CD4-positive, alpha-beta T cell treated with Interleukin-10 for 1 hour (primary cell): ENCODE measurements at places on chromosomes 6 and 20.
A peak's percentile ranks its signal among the peaks of the same experiment; 100 is the strongest.

DNA sequence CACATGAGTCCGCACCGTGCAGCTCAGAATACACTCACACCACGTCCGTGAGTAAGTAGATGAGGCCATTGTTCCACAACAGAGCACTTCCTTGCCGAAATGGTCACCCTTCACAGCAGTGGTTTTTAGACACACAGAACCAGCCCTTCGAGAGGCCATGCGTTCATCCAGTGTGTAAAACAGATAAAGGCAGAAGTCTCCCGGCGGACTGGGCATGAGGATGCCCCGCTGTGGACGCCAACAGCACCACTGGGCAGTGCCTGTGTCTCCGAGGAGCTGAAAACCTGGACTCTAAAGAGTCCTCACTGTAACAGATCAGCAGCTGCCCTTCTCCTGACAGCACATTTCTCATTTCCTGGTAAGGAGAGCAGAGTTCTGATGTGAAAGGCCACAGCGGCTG lies 75.2 kb downstream of the WDR27 start:
- no peak for DNase-seq

GRCh38 chr20:37333848-37334318 lies 12.1 kb upstream of the SRC start:
- DNase-seq = peak; percentile 29

DNA sequence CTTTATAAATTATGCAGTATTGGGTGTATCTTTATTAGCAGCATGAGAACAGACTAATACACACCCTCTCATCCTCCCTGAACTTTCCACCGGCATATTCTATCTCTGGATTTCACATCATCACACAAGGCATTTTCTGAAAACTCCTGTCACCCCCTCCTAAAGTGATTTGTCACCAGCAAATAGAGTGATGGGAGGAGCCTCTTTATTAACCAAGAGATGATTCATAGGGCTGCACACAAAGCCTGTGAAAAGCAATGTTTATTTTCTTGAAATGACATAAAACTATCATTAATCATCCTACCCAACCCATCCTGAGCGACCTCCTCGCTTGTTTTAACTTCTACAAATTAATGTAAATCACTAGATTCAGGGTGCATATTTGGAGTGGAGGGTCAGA lies 394.7 kb upstream of the SULF2 start:
- no peak for DNase-seq

DNA sequence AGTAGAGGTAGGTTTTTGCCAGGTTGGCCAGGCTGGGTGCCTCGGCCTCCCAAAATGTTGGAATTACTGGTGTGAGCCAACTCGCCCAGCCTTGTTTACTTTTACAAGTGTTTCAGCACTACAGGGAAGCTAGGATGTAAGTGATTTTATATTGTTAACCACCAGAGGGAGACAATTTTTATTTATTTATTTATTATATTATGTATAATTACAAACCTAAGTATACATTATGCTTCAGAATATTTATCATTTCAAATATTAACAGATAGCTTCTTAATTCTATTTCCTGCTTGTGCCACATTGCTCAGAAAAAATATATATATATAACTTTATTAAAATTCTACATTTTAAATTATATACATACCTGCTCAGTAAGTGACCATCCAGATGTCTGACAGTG lies 9.8 kb downstream of the MMUT start:
- no peak for DNase-seq

DNA sequence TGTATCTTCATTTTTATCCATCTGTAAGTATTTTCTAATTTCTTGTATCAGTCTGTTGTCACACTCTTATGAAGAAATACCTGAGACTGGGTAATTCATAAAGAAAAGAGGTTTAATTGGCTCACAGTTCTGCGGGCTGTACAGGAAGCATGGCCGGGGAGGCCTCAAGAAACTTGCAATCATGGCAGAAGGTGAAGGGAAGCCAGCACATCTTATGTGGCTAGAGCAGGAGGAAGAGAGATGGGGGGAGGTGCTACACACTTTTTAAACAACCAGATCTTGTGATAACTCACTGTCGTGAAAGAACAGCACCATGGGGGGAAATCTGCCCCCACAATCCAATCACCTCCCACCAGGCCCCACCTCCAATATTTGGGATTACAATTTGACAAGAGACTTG lies 10.9 kb upstream of the BCKDHB start:
- no peak for DNase-seq

DNA sequence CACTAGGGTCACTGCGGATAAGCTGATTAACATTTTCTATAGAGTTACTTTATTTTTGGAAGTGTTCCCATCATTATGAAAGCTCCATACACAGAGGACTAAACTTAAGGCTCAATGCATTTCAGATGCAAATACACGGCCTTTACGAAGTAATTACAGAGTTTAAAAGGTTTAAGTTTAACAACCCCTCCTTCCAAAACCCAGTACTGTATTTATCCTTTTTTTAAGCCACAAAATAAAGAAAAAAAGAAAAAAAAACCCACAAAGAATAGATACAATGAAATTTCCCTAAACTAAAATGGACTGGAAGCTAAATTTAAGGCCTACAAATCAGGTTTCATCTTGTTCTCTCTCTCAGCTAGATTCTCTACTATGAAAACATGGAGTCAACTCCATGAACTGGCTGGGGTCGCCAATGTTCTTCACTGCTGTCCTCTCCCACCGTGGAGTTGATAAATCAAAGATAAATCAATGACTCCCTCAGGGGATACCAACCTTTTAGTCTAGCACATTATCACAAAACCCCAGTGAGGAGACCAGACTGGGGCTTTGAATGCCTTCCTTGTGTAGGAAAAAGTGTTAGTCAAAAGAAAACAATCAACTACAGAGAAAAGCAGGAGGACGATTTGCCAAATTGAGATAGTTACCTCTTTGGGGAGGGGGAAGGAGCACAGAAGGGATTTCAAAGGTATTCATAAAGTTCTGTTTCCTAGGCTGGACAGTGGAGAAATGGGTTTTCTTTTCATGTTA lies 52.5 kb downstream of the TNFRSF21 start:
- DNase-seq = no peak

- no peak for DNase-seq
These were observed 150.6 kb downstream of the GJA10 start for GRCh38 chr6:90044833-90045381.
